ENCODE measurements at places on chromosomes 12 and 14.

GRCh38 chr12:57477710-57478681 is 1.7 kb downstream of the ARHGAP9 start:
- no peak for DNase-seq

GRCh38 chr12:83335748-83336147 is 649.0 kb downstream of the TMTC2 start:
- DNase-seq = no peak

GRCh38 chr12:130461447-130461815 is 123.7 kb downstream of the PIWIL1 start:
- DNase-seq = no peak

GRCh38 chr14:90429754-90430153 is 32.9 kb downstream of the CALM1 start:
- DNase-seq = no peak

DNA sequence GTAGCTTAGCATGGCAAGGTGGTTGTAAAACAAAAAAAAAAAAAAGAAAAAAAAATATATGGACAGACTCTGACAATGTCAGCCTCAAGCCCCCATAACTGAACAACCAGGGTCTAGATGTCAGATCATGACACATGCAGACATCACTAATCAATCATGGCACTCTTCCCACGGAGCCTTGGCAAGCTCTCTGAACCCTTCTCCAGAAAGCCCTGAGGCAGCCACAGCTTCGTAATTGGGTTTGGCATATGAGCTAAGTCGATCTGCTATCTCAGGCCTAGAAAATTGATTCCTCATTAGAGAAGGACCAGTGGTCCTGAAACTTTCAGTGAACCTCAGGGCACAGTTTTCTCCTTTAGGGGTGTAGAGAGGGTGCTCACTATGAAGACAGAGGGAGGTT is 112.2 kb downstream of the GPR135 start:
- DNase-seq = no peak

DNA sequence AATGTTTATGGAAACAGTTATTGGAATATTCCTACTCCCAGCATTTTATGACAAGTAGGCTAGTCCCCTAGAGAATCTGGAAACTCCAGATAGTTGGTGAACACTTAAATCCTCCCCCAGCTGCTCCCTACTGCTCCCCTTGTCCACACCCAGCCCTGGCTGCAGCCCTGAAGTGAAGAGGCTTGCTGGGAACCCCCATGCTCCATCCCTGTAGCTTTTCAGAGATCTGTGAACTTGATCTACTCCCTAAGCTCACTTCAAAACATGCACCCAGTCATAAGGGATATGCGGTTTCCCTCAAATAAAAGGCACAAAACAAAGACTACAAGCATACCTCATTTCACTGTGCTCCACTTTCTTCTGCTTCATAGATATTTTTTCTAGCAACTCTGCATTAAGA is 33.2 kb downstream of the EGLN3 start:
- DNase-seq = no peak

DNA sequence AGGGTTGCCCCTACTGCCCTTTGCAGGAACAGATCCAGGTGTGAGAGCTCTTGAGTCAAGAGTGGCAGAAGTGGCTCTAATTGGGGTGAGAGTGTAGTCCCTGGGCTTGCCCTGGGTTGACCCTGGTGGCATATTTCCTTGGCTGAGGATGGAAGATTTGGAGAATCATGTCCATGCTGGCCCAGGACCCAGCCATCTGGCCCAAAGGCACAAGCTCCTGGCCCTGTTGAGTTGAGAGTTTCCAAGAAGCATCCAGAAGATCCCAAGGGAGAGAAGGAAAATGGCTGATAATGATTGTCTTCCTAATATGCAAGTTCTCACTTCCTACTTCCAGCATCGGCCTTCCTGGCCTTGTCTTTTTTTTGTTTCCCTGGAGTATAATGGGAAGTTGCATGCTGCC is 55.5 kb upstream of the SRSF5 start:
- DNase-seq = no peak

DNA sequence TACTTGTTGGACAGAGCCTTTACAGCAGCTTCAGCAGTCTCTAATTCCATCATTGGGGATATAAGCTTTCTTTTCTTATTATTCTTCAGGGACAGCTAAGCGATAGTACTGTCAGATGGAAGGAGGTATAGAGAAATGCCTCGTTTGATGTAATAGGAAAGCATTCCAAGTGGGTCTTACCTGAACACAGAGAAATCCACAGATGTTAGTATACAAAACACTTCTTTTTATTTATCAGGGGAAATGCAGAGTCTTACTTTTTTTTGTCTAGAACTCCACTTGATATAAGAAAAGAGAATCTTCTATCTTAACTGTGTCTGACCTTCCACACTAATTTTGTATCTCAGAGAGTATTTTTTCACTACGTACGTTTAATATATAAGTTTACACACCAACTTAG is 1.9 kb downstream of the SYT1 start:
- no peak for DNase-seq

DNA sequence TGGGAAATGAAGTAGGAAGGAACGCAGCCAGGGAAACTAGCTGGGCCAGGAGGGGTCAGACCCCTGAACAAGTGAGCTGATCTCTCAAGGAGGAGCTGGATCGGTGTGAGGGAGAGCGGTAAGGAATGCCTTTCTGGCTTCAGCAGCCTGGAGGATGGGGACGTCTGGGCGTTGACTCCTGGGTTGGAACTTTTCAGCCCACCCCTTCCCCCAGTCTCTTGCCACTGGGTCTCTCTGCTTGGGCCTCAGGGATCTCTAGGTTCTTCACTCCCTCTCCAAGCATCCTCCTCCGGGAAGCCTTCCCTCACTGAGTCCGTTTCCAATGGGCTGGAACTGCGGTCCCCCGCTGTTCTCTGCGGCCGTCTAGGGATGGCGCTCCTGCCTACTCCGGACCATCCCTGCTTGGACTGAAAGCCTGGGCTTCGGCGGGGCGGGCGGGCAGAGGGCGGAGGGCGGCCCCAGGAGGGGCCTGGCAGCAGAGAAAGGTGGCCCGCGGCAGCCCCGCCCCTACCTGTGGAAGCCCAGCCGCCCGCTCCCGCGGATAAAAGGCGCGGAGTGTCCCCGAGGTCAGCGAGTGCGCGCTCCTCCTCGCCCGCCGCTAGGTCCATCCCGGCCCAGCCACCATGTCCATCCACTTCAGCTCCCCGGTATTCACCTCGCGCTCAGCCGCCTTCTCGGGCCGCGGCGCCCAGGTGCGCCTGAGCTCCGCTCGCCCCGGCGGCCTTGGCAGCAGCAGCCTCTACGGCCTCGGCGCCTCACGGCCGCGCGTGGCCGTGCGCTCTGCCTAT is at the start of gene KRT7:
KRT7 (plus strand) TSS at position 570 of the 788 bp plus-strand sequence; CDS start at position 624, 54 bp downstream.
- DNase-seq = no peak

- DNase-seq = no peak
Measured at GRCh38 chr12:49583366-49584094, 15.6 kb upstream of the MCRS1 start.

- DNase-seq = no peak
Measured at GRCh38 chr12:45200491-45201043, 15.3 kb upstream of the ANO6 start.

DNA sequence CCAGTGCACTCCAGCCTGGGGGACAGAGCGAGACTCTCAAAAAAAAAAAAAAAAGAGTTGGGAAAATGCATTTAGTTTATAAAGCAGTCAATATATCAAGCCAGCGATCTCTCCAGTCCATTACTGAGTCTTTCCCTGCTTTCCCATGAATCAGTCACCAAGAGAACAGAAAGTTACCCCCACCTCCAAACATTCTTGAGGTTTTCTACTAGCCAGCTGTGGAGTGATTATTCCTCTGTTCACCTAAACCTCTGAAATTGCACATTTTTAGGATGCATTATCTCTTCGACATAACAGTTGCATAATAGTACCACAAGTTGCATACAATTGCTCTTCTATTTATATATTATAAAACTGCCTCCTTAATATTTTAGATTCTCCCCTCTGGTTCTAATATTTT is 134.8 kb upstream of the DIO3 start:
- DNase-seq = no peak

- DNase-seq = no peak
Measured at GRCh38 chr14:95190857-95191256, 33.5 kb upstream of the DICER1 start.

GRCh38 chr12:130555628-130556485 is 160.2 kb downstream of the RIMBP2 start:
- DNase-seq = no peak

GRCh38 chr12:75720812-75721641 is 209.6 kb upstream of the KRR1 start:
- DNase-seq = no peak
